ENCODE measurements at places on chromosomes 5 and 9.
A peak's percentile ranks its signal among the peaks of the same experiment; 100 is the strongest.

DNA sequence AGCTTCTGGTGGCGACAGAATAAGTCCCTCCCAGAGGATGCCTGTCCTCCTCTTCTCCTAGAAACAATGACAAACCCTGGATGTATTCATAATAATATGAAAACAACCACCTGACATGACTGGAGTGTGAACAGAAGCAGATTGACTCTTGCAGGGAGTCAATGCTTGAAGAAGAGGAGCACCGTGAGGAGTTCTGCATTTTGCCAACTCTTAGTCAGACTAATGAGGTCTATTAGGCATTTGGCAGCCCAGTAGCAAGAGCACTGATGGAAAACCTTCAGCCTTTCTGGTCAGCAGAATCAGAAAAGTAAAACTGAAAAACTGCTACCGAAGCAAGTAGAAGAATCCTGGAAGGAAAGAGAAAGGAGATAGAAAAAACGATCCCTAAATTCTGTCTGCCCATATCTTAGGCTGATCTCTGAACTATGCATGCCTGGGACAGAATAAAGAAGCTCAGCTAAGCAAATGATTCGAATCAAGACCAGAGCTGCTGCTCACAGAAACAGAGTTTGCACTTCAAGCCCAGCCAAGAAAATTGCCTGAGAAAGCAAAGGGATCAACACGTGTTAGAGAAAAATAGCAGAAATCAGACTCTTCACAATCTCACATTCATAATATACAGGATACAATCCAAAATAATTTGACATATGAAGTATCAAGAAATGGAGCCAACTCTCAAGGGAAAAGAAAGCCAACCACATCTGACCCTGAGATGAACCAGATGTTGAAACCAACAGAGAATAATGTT lies 69.5 kb upstream of the OSMR start:
- DNase-seq: no peak

- no peak for DNase-seq
Observed at GRCh38 chr9:32606811-32607210, 28.7 kb downstream of the TAF1L start.

DNA sequence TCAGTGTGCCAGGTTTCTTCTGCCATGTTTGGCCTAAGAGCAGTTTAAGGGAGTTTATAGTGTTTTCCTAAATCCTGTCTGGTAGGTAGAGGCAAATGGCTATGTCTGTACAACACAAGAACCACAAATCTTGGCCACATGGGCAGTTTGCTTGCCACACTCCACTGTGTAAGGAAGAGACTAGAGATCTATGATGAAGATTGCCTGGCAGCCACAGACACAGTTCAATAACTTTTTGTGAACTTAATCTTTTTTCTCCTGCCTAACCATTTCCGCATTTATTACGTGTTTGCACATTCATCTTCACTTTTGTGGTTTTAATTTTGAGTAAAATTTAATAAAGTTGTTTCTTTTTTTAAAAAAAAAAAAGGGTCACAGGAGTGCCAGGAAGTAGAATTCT lies 5.8 kb downstream of the MFAP3 start:
- DNase-seq: no peak

GRCh38 chr5:57676222-57677098 lies 193.8 kb upstream of the ACTBL2 start:
- no peak for DNase-seq

GRCh38 chr5:59744531-59744992 lies 149.0 kb downstream of the PDE4D start:
- no peak for DNase-seq

DNA sequence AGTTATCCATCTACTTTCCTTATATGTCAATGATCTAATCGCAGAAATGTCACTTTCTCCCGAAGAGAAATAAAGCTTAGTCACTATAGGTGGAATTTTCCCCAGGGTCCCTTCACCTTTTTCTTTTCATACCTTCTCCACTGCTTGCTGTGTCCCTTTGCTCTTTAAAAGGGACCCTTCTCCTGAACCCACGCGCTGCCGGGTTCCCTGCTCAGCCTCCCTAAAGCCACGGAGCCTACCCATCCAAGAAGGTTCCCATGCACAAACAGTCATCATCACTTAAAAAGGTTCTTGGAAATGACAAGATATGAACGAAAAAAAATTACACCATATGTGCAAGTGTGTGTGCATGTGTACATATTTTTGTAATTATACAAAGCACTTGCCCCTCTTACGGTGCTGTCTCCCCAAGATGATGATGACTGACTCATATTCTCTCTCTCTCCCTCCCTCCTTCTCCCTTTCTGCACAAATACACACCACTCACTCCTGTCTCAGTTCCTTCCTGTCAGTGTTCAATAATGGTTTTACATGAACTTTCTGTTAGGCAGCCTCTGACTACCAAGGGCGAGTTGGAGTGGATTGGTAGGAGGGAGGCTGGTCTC lies 1.5 kb upstream of the PTPRD start:
- DNase-seq: no peak

GRCh38 chr5:175021841-175022625 lies 297.7 kb downstream of the MSX2 start:
- no peak for DNase-seq

DNA sequence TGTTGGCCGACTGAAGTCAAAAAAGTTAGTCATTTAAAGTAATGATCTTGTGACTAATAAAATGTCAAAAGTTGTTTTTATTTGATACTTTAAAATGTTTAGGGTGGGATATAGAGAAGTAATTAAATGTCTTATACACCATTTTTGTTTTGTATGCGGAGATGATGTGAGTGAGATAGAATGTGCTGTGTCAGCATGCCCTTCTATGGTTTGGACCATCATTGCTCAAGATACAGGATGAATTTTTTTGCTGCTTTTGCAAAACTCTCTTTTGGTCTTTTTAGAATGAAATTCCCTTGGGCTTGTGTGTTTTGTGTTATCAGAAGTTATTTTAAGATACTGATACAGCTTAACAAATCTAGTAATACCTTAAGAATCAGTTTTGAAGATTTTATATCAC lies 12.5 kb downstream of the SRFBP1 start:
- DNase-seq: no peak

DNA sequence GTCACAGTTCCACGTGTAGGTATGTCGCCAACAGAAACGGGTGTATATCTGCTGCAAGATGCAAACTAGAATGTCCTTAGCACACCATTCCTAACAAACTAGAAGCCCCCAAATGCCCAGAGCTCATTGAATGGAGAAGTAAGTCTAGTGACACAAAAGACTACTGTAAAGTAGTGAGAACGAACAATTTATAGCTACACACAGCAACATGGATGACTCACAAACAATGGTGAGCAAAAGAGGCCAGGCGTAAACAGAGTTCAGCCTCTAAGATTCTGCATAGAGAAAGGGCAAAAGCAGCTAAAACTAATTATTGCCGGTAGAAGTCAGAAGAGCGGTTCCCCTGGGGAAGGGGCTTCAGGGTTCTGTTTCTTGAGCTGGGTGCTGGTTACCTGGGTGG lies 74.7 kb downstream of the AMBP start:
- no peak for DNase-seq

DNA sequence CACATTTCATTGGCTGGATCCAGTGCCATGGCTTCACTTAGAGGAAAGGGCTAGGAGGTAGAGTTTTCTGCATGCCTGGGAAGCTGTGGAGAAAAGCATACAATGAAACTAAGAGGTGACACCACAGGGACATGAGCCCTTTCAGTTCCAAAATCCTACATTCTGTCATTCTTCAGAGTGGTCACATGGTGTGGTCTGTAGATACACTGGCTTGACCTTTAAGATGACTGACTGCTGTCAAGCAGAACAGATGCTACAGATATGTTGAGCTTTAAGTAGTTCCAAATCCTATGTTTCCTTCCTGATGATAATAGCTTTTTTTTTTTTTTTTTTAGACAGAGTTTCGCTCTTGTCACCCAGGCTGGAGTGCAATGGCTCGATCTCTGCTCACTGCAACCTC lies 26.2 kb downstream of the DMRT3 start:
- DNase-seq: no peak

- DNase-seq: no peak
Observed at GRCh38 chr5:124148574-124148973, 597.9 kb downstream of the ZNF608 start.

DNA sequence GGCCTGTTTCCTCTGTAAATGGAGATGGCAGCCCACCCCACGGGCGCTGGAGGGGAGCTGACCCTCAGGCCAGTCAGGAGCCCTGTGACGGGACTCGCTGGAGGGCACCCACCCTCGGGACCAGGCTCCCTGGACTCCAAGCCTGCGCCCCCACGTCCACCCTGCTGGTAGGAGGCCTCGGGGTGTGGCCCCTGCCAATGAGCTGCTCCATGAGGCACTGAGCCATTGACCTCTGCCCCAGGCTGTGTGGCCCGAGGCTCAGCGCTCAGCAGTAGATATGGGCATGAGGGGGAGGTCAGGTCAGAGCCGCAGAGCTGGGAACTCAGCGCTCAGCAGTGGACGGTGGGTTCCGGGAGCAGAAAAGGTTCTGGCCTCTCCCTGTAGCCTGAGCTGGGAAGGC lies 52.3 kb upstream of the EGFL7 start:
- no peak for DNase-seq

- DNase-seq: no peak
Observed at GRCh38 chr9:86751956-86752355, 195.3 kb downstream of the GAS1 start.

GRCh38 chr9:32304495-32304894 lies 79.9 kb upstream of the ACO1 start:
- DNase-seq: no peak

- peak; percentile 41 for DNase-seq
Observed at GRCh38 chr9:34377404-34377746, 677 bp upstream of the MYORG start.

DNA sequence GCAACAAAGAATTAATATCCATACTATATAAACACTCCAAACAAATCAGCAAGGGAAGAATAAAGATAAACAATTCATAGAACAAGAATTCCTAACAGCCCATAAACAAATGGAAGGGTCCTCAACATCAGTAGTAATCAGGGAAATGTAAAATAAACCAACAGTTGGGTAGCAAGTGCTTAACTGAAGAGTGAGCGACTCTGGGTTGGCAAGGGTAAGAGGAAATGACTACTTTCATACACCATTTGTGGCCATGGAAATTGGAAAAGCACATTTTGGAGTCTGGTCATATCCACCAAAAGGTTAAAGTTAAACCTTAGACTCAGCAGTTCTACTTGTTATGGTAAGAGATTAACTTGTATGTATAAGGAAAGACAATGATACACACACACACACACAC lies 17.4 kb upstream of the RORB start:
- no peak for DNase-seq

DNA sequence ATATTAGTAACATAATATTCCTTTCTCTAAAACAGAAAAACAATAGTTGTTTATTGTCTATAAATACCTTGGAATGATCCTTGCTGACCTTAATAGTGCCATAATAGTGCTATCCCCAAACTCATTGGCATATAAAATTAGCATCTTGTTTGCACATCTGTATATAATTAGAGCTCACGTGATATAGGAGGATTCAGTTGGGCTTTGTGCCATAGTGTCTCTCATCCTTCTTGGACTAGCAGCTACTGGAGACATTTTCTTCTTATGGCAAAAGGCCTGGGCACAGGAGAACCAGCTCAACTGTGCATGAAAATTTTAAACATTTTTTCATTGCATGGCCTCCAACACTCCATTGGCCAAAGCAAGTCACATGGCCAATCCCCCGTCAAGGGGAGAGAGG lies 342.5 kb downstream of the SPATA31D1 start:
- no peak for DNase-seq

GRCh38 chr5:113162770-113163169 lies 186.2 kb downstream of the DCP2 start:
- DNase-seq: no peak

DNA sequence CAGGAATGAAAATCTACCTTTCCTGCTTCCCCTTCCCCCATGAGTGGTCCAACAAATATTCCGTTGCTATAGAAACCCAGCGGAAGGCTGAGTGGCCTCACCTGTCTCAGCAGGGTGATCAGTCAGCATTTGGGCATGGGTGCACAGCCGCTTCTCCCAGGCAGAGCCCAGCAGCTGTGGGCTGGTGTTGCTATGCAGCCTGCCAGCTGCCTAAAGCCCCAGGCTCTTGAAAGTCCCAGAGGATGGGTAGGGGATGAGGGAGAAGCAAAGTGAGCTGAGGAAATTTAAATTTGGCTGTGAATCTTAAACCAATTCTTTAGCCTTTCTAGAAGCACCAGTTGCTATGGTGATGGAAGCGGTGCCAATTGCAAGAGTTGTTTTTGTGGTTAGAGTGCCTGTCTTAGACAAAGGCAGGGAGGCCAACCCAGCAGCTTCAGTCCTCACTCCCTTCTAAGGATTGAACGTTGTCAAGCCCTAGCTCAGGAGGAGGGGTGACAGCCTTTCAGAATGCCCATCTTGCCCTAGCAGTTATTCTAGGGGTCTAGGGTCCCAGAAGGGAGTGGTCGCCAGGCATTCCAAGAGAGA lies 151.5 kb upstream of the PITX1 start:
- no peak for DNase-seq

DNA sequence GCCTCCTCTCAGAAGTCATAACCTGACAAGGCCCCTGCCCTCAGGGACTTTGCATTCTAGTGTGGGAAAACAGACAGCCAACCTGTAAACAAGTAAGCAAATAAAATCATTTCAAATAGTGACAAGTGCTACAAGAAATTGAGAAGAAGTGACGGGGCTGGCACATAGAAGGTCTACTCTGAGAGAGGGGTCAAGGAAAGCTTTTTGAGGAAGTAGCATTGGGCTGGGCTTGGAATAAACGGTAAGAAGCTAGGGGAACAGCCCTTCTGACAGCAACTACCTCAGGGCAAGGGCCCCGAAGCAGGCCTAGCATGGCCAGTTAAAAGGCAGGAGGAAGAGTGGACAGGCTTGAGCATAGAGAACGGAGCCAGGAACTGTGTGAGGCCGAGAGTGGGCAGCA lies 4.8 kb upstream of the SLC2A8 start:
- DNase-seq: no peak

DNA sequence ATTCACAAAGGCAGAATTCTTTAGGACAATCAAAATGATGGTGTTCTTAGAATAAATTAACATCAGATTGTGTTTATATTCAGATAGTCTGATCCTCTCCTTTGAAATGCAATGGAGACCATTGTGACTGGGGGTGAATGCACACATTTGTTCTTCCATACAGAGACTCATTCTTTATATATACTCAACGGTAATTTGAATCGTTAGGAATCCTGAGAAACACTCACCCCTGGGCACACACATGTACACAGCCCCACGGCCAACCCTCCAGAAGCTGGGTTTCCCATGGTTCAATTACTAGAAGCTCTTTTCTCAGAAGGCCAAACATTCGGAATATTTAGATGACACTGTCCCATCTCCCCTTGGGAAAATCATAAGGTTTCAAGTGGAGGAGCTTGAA lies 57.5 kb upstream of the EPB41L4B start:
- no peak for DNase-seq

Measured in erythroblast (primary cell).